Activated T-cell treated with anti-CD3 and anti-CD28 coated beads for 48 hours (primary cell): ENCODE measurements at places on chromosomes 13 and 19.

- DNase-seq = no peak
These were observed 1387.2 kb downstream of the OLFM4 start for GRCh38 chr13:54415753-54416366.

- no peak for DNase-seq
These were observed 63.0 kb downstream of the TBC1D4 start for GRCh38 chr13:75418997-75419396.

- DNase-seq = no peak
These were observed 10.9 kb downstream of the B3GNT8 start for GRCh38 chr19:41416194-41416674.

GRCh38 chr19:18626906-18627305 is 9.9 kb upstream of the KLHL26 start:
- DNase-seq = no peak

DNA sequence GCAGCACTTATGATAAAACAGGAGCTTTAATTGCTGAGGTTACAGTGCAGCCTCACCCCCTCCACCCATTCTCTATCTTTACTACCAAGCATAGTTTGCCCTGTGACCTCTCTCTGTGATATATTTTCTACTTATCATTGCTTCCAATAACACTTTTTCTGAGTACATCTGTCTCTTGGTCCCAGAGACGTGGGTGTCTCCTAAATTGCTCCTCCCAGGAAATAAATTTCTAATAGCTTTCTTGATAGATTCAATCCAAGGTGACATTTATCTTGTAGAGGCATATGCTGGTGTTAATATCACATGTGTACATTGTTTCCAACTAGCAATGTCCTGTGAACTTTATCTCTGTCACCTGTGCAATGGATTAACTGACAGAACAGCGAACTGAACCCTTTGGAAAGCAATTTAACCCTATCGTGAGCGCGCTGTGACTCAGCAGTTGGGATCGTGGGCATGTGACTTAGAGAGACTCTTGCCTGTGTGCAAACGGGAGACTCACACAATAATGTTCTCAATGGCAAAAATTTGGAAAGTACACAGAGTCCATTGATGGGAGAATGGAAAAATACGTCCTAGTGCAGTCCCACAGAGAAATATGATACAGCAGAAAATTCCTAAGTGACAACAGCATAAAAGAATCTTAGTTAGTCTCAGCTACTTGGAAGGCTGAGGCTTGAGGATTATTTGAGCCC is 7.0 kb upstream of the MAP2K2 start:
- no peak for DNase-seq
